ENCODE measurements at places on chromosomes 3 and 15. TPM values are rescaled to one million over a fixed set of nuclear protein-coding genes. Genes with fewer than 3 reads are reported as not detected.

DNA sequence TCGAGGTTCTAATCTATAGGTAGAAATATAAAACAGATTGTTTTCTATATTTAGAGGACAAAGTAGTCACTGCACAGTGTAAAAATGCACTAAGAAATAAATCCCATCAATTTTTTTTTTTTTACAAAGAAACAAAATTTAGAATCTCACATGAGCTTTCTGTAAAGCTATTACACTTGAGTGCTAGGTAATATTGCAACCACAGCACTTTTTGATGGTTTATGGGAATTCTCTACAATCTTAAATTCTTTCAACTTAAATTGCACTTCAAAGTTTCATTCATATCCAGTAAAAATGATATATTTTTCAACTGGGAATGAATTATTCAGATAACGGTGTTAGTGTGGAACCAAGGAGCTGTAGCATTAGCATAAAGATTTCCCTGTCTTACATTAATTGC is 1035.4 kb downstream of the SQOR start:
- DNase-seq: no peak

GRCh38 chr3:85100316-85100715 is 141.5 kb downstream of the CADM2 start:
- no peak for DNase-seq

Gene BCL2A1
- total RNA-seq: 9.7 TPM

DNA sequence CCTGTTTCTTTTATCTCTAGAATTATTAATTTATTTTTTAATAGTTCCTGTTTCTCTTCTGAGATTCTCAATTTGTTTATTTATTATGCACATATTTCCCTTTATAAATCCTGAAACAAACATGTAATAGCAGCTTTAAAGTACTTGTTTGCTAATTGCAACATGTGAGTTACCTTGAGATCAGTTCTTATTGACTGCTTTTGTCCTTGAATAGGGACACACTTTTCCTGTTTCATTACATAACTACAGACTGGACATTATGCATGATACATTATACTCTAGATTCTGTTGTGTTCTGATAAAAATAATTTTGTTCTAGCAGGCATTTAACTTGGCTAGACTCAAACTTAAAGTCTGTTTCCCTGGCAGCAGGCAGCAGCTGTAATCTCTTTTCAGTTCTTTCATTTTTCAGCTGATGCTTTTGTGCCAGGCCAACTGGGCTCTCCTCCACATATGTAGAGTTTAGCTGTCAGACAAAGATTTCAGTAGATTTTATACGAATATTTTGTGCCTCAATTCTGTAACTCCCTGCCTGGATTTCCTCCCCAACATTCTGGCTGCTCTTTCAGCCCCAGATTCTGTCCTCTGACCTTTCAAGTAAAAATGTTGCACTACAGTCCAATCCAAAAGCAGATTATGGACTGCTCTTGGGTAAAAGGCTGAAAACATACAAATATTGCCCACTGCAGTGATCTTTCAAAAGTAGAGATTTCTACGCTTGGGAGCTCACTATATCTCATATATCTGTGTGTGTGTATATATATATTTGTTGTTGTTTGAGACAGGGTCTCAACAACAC is 41.9 kb downstream of the PCOLCE2 start:
- DNase-seq: no peak

- no peak for DNase-seq
Measured at GRCh38 chr15:78663703-78664102, 22.7 kb upstream of the CHRNB4 start.

Gene ARRDC4
- total RNA-seq: 10.2 TPM

Gene ZNF501
- 3.5 TPM for total RNA-seq

Gene COMMD2
- 14.0 TPM for total RNA-seq

DNA sequence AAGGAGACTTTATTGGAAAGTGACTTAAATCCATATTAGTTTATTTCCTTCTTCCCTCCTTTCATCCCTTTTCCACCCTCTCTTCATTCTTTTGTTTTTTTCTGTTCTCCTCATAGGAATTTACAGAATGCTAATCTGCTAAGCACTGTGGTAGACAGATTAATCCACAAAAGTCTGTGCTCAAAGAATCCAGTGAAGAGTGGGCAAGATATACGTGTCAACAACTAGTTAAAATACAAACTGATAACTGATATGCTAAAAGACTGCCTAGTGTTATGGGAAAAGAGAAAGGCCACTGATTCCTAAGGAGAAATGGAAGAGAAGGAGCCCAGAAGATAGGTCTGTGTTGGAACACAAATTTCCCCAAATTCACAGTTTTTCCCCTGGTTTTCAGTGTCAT is 202.2 kb downstream of the MBNL1 start:
- no peak for DNase-seq

Gene IQCF5
- total RNA-seq: 0.27 TPM

DNA sequence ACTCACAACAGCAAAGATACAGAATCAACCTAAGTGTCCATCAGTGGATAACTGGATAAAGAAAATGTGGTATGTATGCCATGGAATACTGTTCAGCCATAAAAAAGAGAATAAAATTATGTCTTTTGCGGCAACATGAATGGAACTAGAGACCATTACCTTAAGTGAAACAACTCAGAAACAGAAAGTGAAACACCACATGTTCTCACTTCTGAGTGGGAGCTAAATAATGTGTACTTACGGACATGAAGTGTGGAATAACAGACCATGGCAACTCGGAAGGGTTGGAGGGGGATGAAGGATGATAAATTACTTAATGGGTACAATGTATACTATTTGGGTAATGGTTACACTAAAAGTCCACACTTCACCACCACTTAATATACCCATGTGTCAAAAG is 600.6 kb downstream of the MAGI1 start:
- no peak for DNase-seq

DNA sequence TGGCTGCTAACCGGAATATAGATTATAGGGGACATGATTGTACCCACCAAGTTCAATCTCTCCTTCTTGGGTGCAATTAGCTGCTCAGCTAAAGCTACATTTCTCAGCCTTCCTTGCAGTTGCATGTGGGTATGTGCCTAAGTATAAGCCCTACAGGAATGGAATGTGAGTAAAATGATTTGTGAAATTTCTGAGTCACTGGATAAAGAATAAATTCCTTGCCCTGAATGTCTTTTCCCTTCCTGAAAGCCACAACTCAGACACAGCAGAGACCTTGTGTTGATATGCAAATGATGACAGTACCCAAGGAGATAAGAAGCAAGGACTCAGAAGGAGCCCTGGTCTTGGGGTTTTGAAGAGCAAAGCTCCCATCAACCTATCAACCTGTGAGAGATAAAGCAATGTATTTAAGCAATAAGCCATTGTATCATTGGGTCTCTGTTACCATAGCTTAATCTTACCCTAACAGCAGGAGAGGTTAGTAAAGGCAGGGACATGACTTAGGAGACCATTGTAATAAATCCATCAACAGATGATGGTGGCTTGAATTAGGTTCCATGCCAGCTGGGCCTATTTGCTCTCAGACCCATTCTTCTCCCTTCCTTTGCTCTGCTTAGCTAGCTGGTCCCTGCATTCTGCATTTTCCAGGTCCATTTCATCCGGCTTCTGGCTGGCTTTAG is 25.6 kb upstream of the ZNF280D start:
- no peak for DNase-seq

- DNase-seq: no peak
Measured at GRCh38 chr3:124514683-124515082, 215.6 kb upstream of the UMPS start.

Gene PRR20G
- total RNA-seq: not detected

DNA sequence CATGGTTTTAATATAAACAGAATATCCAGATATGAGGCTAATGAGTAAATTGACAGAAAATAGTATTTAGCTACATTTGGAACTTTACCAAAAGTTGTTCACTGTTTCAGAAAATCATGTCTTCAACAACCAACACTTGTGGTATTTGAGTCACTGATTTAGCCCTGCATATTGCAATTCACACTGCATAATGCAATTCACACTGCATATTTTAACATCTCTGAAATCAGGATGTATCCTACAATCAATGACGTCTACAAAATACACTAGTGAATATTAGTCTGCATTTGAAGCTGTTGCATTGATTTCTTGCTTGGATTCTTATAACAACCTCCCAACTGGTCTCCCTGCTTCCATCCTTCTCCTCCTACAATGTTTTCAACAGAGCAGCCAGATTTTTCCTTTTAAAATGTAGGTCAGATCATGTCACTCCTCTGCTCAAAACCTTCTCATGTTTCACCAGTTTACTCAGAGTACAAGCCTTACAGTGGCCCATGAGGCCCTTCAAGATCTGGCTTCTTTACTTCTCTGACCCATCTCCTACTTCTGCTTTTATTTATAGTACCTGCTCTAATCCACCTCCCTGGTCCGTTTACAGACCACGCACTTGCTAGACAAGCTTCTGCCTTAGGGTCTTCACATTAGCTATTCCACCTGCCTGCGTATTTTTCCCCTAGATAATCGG is 11.4 kb upstream of the RAB11A start:
- DNase-seq: no peak

Gene EPHB1
- under 0.01 TPM for total RNA-seq

DNA sequence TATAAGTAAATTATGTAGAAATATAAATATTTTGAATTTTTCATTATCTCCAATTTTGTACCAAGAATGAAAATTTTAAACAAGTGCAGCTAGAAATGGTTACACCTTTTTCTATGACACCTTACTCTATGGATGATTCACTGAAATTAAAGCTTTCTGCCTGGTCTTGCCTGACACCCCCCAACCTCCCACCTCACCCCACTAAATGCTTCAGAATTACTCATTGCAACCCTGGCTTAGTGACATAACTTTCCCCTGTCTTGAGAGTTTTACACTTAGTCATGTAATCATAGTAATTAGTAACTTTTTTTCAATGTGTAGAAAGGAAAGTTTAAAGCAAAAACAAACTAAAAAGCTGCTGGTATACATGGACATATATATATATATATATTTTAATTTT is 42.0 kb upstream of the MEIS2 start:
- no peak for DNase-seq

- DNase-seq: no peak
Measured at GRCh38 chr15:97200161-97200560, 760.3 kb upstream of the ARRDC4 start.

GRCh38 chr3:157354722-157355121 is 81.9 kb upstream of the PTX3 start:
- DNase-seq: no peak

DNA sequence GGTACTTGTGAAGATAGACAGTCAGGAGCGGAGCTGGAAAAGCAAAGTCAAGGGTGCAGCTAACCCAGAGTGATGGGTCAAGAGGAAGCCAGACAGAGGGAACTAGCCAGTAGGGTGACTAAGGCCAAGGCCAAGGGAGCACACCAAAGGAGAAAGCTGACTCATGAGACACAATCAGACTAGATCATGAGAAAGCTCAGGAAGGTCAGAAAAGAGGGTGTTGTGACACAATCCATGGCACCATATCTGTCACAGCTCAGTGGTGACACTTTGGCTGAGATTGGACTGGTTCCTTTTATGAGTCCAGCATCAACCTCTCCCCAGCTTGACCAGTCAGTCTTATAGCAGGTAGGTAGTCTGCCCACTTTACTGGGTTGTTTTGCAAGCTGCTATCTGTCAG is 22.2 kb downstream of the P2RY1 start:
- DNase-seq: no peak

GRCh38 chr3:126358816-126359181 is 1.6 kb upstream of the KLF15 start:
- DNase-seq: no peak

DNA sequence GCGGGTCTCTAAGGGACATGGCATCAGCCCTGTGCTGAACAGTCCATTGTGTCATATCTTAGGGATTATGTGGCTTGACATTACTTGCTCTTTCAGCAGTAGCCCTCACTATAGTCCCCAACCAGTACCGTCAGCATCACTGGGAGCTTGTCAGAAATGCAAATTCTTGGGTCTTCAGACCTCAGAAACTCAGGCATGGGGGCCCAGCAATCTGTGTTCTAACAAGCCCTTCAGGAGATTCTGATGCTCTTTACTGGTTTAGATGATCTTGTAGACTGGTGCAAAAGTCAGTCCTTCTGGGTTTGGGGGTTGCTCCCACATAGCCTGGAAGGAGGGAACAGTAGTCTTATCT is 39.0 kb upstream of the TRAK1 start:
- DNase-seq: no peak

GRCh38 chr15:26974120-26974780 is 3.3 kb downstream of the GABRG3 start:
- DNase-seq: no peak

DNA sequence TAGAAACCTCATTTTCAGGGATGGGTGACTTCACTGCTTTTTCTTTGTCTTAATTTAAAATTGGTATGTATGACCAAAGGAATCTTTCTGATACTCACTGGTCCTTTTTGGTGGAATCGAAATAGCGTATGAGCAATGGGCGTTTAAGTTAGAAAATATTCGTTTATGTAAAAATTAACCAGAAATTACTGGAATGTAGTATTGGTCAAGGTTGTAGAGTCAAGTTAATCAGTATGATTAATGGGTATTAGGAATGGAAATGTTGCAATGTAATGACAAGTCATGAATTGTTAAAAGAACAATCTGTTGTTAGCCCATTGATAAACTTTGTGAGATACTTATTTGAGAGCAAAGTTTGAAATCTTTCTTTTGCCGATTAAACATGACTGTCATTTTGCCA is 36.9 kb downstream of the AKAP13 start:
- DNase-seq: no peak

- no peak for DNase-seq
Measured at GRCh38 chr3:55790596-55791350, 303.7 kb upstream of the WNT5A start.

DNA sequence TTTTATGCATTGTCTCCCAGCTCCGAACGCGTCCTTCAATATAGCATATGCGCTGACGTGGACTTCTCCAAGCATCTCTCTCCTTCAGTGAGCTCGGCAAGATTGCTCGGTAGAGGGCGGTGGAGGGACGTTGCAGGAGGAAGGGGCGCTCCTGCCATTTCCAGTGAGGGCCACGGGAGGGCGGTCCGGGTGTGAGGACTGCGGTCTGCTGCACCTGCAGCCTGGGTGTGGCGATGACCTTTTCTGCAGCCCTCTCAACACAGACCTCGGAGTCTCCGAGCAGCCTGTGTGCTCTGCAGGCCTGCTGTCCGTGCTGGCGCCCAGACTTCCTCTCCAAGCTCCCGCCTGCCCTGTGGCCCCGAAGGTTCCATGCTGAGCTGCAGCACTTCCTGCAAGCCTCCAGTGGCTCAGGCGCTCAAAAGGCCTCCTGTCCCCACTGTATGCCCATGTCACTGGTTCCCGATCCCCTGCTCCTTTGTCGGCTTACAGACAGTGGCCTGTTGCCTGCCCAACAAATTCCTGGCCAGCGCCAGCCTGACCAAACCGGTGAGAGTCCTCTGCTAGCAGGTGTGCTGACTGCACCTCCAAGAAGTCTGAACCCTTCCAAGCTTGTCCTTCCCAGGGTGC is 8.9 kb upstream of the RTP3 start:
- peak; percentile 96 for DNase-seq
